NCI-H2029 (cell line): ENCODE measurements at places on chromosomes 5 and 9.

DNA sequence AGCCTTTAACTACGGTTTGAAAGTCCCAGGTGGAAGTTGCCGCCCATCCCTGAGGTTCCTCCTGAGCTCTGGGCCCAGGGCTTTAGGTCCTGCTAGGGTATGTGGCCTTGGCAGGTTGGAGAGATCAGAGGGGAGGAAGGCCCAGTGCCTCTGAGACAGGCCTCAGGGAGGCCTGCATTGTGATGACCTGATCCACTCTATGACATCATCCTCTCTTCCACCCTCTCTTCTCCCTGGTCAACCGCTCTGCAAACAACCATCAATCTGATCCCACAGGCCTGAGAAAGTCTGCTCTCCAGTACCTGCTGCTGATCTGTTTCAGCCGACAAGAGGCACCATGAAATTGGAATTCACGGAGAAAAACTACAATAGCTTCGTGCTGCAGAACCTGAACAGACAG, at the start of gene CCIN:
Gene CCIN (plus strand): TSS at position 223 of the 400 bp plus-strand sequence. CDS start 115 bp downstream, at position 338.
- peak; percentile 19 for DNase-seq

GRCh38 chr9:69058101-69058500, 22.5 kb downstream of the FXN start:
- DNase-seq, result peak; percentile 55

- no peak for DNase-seq
Measured at GRCh38 chr5:45796959-45797553, 100.9 kb upstream of the HCN1 start.

DNA sequence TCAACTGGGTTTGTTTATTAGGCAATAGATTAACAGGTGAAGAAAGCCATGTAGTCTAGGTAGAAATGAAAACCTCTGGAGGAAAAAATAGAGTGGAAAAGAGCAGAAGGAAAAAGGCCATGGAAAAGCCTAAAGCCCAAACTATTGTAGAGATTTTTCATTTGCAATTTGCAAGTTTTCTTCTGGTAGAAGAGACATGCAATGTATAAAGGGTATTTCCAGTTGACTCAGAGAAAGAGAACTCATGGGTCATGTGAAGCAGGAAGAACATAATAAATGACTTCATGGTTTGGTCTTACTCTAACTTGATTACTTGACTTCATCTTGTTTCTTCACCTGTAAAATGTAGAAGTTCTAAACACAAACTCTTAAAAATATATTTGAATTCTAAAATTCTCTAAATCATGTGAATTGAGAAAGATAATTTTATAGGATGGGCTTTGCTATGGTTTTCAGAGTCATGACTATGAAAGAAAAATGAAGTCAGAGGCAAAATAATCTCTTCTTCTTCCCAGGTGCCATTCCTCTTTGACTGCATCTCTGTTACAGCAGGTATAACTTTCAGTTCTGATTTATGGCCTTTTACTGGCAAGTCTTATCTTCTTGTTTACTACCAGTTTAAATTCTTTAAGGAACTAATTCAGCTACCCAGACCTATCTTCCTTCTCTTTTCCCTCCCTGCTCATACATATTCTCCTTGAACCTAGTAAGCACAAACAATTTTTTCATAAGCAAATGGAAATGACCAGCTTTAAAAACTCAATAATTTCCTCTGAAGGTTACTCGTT, 47.7 kb upstream of the TMC1 start:
- no peak for DNase-seq

DNA sequence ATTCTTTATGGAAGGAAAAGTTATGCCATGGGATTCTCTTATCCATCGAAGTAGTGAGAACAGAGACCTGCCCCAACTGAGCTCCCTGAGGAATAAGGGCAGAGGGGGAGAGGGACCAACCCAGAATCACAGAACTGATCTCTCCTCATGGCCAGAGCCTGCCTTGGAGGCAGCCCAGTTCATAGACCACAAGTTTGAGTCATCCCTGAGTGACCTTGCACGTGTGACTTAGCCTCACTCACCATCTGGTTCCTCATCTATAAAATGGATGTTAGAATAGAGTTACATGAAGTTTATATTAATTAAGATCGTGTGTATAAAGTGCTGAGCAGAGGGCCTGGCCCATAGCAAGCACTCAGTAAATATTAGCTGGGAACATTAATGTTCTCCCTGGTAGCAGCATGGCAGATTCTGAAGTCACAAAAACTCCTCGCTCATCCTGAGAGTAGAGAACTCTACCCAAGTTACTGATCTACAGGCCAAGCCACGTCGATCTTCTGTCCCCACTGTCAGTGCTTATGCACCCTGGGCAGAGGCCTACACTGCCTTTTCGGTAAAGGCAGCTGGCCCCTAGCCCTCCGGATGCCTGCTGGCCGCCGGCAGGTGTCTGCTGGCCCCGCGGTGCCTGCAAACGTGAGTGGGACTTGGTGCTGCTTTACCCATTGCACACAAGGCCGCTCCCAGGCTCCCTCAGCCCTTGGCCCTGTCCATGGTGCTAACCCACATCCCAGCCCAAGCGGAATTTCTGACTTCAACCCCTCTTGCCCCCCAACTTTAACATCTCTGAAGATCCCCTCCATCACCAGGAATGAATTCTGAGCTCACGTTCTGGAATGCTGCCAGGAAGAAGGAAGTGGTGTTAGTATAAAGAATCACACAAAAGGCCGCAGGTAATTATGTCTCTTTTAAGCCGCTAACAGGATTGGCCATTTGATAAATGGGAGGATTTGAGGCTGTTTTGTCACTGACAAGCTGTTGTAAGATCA, 61.1 kb upstream of the ARAP3 start:
- peak; percentile 41 for DNase-seq

DNA sequence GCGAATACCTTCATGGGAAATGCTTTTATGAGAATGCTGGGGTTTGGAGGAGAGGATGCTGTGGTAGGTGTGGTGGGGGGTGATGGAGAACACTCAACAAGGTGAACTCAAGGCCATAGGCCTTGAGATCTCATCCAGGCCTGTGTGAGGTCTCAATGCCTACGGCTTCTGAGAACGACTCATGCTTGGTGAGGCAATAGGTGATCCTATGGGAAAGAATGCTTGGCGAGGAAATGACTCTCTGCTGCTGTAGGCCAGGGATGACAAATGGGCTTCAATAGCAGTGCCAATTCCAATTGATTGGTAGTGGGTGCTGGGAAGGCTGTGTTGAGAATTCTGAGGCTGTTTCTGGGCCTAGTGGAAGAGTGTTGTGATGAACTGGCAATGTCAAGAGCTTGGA, 280.2 kb upstream of the CLINT1 start:
- DNase-seq, result no peak

DNA sequence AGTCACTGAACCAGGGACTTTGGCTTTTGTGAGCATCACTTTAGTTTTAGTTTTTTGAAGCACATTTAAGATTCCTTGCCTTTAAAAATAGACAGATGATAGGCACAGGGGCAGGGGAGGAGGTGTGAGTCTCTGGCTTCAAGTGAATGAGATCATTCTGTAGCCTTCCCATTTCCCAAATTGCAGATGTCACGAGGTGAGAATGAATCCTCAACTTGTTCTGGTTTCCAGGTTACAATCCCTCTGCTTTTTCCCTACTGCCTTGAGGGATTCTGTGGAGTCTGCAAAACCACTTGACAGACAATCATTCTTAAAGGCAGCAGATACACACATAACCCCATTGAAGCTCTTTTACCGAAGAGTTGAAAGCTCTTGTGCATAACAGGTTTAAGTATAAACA, 332.4 kb downstream of the DMAC1 start:
- no peak for DNase-seq

DNA sequence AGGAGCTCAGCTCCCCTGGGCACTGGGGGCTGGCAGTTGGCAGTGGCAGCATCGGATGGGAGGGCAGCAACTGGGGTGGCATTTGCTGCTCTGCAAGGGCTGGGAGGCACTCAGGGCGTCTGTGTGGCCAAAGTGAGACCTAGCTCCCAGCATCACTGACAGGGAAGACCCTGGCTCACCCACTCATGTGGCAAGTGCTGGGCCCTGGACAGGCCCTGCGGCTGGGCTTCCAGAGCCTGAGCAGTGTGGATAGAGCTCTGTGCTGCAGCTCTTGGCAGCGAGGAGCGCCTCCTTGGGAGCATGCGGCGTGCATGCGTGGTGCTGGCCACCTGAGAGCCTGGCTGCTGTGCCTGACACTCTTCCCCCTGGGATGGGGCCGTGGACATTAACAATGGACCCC, 10.2 kb downstream of the CEP72 start:
- no peak for DNase-seq

GRCh38 chr5:164671640-164672039, 1166.2 kb downstream of the MAT2B start:
- DNase-seq, result no peak

DNA sequence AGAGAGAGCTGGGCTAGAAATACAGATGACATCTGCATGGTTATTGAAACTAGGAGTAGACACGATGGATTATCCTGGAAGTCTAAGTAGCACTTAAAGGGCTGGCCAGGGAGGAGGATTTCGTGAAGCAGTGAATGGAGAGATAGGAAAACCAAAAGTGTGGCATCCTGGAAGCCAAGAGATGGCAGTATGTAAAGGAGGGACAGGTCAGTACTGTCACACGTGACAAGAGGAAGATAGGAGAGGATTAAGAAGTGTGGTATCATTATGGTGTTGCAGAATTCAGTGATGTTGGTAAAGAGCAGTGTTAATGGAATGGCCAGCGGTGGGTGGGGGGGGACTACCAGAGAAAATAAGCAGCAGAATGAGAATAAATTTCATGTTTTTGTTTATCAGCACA, 11.7 kb downstream of the RAD23B start:
- DNase-seq, result no peak

DNA sequence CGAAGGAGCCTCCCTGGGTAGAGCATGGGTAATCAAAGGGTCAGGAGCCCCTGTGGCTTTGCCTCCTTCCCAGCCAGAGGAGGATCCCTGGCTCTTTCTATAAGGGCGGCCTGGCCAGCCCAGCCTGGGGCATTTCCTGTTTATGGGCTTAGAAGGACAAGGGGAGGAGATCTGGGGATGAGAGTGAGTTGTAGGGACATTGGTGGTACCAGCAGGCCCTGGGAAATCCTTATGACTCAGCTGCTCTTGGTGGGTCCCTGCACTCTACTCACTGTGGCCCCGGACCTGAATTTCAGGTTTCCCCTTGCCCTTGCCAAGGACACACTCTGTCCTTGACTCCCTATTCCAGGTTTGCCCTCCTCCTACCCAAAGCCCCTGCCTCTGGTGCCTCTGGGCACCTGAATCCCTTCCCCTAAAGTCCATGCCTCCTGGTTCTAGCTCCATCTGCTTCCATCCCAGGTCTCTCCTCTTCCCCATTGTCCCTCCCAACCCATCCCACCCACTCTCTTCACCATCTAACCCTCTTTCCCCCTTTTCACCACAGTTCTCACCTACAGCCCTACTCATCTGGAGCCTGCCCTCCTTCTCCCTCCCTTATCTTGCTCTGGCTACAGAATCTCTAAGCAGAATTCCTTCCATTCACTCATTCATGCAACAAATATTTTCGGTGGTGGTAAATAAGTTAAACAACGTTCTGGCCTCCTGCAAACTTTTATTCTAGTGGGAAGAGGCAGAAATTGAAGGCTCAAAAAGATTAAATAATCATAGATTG, 34.9 kb downstream of the PCDH1 start:
- DNase-seq, result peak; percentile 17

DNA sequence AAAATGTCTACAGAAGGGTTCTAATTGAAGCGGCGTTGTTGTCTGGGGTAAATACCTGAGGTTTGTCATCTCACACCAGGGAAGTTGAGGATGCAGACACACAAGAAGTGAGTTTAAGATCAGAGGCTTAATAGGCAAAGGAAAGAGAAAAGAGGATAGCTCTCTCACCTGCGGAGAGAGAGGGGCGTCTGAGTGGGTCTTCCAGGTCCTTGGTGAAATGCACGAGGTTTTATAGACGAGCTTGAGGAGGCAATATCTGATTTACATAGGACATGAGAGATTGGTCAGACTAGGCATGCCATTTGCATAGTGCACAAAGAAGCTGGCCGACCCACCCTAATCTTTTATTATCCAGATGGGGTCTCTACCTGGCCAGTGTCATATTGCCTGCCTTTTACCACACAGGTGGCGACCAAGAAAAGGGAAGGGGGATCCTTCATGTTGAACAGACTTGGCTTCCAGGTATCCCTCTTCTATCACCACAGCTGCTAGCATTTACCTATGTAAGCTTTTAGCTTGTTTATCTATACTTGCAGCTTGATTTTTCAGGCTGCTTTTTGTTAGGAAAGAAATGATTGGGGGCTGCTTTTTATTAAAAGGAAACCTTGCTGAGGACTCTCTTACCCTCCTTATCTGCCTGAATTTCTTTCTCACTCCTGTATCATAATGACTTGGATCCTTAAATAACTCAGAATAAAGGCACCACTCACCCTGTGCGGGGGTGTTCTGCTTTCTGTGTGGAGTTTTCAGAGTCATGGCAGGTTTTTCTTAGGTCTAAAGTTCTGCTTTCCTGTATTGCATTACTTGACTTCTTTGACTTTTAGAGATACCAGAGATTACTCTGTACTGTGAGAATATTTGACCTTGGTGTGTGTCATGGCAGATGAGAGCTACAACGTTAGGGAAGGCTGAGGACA, 9.4 kb upstream of the GLT6D1 start:
- no peak for DNase-seq

DNA sequence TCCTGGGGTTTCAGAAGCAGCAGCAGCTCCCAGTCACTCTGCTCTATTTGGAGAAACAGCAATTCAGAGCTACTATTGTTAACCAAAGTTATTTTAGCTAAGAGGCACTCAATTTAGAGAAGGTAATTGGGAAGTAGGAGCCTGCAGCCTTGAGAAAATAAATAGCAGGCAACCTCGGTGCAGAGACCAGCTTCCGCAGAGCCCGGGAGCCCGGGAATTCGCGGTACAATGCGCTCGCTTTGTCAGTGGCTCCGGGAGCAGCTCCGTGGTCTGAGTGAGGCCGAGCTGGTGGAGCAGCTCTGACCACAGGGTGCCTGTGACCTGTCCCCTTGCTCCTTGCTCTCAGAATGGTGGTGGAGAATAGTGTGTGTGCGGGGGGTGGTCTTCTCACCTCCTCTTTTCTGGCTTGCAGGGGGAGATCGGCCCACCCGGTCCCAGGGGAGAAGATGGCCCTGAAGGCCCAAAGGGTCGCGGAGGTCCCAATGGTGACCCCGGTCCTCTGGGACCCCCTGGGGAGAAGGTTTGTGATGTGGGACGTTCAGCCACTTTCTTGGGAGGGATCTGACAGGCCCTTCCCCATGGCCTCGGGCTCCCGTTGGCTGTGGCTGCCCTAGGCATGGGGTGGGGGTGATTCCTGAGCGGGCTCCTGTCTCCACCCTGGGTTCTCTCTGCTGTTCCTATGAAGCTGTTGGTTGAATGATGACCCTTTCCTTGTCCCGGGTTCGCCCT, 95.9 kb upstream of the FCN2 start:
- no peak for DNase-seq

DNA sequence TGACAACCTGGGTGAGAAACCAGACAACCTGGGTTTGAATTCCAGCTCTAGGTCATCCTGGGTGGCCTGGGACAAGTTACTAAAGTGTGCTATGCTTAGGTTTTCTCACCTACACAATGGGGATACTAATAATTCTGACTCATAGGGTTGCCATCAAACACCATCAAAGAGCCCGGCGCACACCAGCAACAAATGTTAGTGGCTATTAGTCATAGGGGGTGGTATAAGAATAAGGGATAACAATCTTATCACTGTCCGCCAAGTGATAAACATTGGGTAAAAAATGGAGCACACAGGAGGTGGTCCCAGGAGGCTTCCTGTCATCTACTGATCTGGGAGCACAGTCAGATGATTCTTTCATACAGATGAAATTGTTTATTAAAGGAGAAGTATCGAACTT, 61.4 kb upstream of the AFAP1L1 start:
- DNase-seq, result no peak
